Right renal pelvis (tissue), 4 donors: ENCODE measurements at places on chromosomes 6 and 20.

DNA sequence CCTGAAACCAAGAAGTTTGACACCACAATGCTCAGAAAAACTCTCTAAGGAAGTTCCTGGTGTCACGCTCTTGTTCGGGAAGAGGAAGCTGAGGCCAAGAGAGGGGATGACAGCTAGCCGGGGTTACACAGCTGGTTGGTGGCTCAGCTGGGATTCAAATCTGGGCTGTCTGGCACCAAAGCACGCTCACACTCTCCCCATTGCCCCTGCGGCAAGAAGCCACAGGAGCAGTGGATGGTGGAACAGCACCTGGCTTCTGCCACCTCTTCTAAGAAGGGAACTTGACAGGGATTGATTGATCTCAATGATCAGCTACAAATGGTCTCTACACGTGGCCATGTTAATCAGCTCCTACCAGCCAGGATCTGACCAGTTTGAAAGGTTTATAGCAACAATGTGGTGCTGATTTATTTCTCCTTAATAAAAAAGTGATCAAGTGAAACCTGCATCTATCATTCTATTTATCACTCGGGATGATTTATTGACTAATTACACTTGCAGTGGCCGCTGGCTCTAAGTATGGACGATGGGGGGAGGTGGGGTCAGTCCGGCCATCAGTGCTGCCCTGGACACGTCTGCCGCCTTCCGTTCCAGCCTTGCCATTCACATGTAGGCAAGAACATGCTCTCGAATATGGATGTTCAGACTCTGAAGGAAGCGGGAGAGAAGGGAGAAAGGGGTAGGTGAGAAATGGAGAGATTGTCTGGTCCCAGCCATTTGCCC is 71.9 kb upstream of the TOP1 start:
- DNase-seq = no peak

DNA sequence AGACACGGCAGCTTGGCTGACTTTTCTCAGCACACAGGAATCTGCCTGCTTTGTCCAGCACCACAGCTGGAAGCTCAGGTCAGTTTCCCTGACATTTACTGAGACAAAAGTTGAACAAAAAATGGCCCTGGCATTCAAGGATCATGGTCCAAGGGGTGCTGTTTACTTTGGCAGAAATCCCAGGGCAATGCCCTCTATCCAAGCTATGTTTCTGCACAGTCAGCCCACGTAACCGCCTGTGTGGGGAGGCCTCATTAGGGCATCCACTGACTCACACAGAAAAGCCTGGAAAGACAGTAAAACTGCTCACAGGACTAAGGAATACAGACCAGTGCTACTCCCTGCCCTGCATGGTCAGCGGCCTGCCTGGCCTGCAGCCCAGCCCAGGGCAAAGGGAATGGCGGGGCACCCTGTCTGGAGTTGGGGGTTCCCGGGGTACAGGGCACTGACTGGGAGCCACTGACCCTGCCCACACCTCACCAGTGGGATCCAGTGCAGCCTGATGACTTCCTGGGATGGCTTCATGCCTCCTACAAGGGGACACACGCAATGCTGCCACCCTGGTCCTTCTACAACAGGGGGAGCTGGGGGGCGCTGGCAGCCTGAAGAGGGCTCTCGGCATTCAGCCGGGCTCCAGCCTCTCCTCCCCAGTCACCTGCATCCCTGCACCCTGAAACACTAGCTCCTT is 77.1 kb downstream of the NINL start:
- peak; percentile 33 for DNase-seq

DNA sequence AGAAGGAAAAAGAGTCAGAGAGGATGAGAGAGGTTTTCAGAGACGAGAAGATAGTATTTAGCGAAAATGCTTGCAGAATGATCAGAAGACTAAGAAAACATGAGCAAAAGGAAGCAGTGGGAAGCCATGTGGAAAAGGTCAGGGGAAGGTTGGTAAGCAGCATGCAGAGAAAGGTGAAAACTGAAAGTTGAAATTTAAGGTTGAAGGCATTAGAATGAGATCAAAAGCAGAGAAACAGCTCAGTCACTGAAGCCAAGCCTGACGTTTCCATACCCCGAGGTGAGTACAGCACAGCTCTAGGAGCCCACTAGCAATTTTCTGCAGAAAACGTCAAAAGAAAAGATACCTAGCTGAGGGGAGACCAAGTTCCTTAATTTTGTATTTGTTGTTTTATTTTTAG is 19.1 kb upstream of the TFB1M start:
- DNase-seq = no peak

DNA sequence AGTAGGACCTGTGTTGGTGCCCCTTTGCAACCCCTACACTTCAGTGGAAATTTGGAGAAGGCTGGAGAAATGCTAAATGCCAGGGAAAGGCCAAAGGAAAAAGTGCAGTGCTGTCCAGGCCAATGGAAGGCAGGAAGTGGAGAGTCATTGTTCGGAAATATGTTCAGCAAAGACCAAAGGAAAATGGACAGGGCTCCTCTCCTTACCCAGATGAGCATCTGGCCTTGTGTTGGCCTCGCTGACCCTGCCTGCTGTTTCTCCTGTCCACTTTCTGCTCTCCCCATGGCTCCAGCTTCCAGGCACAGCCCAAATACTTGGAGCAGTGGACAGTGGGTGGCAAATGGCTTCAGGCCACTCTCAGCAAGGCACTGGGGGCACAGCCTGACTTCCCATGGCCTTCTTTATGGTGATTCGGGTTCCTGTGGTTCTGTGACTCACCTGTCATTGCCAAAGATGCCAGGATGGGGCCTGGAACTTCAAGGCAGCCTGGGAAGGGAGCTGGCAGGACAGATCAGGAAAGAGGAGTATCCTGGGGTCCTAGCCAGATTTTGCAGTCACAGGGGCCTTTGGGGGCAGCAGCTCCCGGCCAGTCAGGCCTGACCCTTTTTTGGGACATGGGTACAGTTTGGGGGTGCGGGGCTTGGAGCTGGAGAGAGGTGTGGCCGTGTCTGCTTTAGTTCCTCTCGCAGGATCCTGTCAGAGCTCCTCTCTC is 190.9 kb upstream of the SLC24A3 start:
- DNase-seq = no peak

DNA sequence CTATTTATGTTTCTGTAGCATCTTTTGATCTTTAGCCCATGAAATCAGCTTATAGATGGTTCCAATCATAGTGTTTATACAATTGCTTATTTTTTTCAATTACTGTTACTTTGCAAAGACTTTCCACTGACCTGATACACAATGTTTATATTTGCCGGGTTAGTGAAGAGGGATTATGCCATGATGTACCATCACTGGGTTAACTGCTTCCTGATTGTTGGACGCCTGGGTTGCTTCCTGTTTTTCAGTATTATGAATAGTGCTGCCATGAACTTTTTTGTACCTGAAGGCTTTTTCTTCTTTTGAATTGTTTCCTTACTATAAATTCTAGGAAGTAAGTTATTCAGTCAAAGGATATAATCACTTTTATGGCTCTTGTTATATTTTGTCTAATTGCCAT is 6.9 kb downstream of the MANBAL start:
- DNase-seq = no peak

DNA sequence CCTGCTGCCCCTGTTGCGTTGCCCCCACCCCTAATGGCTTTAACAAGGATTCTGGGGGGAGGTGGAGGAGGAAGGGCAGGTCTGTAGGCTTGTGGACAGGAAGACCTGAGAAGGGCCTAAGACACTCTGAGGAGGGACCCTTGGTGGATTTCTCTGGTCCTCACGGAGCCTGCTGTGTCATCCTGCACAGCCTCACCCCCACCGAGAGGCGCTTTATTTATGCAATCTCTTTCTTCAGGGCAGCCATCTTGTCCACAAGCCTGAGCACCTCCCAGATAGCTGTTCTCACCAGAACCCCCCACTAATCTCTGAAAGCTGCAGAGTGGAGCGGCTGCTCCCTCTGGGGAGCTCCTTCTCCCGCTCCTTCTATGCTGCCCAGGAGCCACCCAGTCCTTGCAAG is 59.3 kb upstream of the MLN start:
- no peak for DNase-seq

DNA sequence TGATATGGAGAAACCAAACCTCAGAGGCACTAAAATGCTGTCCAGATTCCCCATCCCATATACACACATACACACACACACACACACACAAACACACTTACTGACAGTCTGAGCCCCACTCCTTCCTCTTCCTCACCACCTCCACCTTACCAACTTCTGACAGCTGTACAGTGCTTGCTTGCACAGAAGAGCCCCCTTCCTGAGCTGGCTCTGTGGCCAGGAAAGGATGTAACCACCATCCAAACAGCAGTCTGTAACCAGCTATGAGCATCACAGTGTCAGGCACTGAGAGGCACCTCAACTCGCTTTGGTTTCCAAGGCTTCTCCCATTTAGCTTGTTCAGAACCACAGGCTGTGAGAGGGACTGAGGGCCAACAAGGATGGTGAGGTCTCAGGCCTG is 5.9 kb upstream of the C6orf136 start:
- no peak for DNase-seq

- no peak for DNase-seq
Observed at GRCh38 chr6:111865049-111865585, 8.1 kb downstream of the FYN start.

DNA sequence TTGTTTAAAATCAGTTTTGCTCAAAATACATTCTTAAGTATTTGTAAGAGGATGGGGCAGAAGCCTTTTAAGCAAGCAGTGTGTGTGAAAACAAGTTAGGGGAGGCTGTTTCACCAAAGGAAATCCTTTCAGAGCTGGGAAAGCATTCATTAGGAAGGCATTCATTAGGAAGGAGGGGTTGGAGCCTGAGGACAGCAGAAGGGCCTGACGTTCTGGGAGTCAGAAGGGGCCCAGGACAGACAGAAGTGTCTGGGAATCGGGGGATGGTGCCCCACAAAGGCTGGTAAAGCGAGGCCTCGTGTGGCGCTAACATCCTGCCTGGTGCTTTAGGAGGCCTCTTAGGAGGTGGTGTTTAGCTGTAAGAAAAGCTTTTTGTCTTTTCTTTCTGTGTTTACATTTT is 80.6 kb upstream of the NXT1 start:
- DNase-seq = no peak

GRCh38 chr6:93786474-93787330 is 367.3 kb upstream of the EPHA7 start:
- no peak for DNase-seq

GRCh38 chr6:139839506-139840156 is 465.2 kb upstream of the CITED2 start:
- DNase-seq = no peak

GRCh38 chr6:117446861-117447260 is 21.1 kb upstream of the ROS1 start:
- no peak for DNase-seq

GRCh38 chr6:43770372-43771209 is 580 bp downstream of the VEGFA start:
- no peak for DNase-seq

- no peak for DNase-seq
Observed at GRCh38 chr6:5394280-5394679, 133.0 kb downstream of the FARS2 start.

- no peak for DNase-seq
Observed at GRCh38 chr6:6729971-6730370, 141.5 kb downstream of the LY86 start.

DNA sequence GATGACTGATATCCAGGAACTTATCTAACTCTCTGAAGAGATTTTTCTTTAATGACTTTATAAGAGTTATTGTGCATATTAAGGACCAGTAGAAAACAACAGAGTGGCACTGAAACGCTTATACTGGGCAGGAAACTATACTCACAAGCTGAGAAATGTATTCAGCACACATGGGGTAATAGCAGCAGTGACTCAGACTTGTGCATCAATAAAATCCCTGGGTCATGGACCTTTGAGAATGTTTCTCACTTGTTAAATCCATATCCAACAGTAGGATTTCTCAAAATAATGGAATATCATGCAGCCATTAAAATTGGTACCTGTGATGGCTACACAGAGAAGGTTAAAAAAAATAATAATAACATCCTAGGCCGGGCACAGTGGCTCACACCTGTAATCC is 219.5 kb downstream of the BTBD9 start:
- no peak for DNase-seq

DNA sequence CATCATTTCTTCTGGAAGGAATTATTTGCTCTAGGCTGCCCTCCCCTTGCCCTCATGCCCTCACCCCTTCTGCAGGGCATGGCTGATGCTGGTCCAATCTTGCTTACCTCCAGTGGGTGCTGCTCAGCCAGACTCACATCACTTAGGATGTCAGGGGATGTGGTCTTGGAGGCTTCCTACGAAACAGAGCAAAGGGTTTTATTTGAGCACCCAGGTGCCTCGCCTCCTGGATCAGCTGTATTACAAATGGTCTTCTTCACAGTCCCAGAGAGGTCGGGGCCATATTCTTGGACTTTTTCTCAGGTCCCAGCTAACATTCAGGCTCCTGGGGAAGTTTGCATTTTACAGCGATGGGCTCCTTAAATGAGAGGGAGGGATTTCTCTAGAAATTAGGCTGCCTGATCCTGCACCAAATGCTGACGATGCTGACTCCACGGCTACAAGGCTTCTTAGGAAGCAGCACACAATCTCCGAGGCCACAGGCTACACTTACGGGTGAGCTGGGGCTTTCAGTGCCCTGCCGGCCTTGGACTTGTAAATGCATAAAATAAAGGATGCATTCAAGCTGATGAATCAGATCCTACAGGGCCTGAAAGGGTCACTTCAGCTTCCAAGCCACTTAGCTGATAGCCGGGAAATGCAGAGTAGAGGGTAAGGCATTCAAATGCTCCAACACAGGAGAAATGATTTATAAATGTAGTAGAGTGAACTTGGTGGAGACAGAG is 159.8 kb upstream of the ECI2 start:
- no peak for DNase-seq

- no peak for DNase-seq
Observed at GRCh38 chr6:90440586-90441283, 144.1 kb upstream of the BACH2 start.

DNA sequence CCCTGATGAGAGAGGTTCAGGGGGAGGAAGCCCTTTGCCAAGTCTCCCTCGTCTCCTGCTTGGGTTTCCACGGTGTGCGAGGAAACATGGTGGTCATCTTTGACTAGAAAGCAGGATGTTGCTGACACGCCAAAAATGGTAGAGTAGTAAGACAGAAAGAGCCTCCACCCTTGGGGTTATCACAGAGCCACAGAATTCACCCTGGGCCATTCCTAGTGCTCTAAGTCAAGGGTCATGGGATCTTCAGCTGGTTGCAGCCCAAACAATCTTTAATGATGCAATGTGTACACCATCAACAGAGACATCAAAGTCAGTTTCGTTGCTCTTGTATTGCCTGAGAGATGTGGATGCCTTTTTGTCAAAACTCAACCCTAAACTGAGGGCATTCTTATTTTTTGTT is 201.9 kb downstream of the LY86 start:
- no peak for DNase-seq

GRCh38 chr6:168884646-168885086 is 369.0 kb downstream of the THBS2 start:
- no peak for DNase-seq
